ENCODE measurements at places on chromosomes 7 and 10. TPM values are rescaled to one million over a fixed set of nuclear protein-coding genes. Genes with fewer than 3 reads are reported as not detected.

The ZNF804B gene
- 0.66 TPM for total RNA-seq

The TMEM139 gene
- total RNA-seq: 7.9 TPM

The FFAR4 gene
- total RNA-seq: not detected

The WASHC2A gene
- 41.1 TPM for total RNA-seq

The ZFAND4 gene
- total RNA-seq: 20.2 TPM

The PTPN20 gene
- not detected for total RNA-seq

The PNLIPRP1 gene
- not detected for total RNA-seq

The LIPM gene
- total RNA-seq: not detected

The NUTM2E gene
- total RNA-seq: 0.78 TPM

DNA sequence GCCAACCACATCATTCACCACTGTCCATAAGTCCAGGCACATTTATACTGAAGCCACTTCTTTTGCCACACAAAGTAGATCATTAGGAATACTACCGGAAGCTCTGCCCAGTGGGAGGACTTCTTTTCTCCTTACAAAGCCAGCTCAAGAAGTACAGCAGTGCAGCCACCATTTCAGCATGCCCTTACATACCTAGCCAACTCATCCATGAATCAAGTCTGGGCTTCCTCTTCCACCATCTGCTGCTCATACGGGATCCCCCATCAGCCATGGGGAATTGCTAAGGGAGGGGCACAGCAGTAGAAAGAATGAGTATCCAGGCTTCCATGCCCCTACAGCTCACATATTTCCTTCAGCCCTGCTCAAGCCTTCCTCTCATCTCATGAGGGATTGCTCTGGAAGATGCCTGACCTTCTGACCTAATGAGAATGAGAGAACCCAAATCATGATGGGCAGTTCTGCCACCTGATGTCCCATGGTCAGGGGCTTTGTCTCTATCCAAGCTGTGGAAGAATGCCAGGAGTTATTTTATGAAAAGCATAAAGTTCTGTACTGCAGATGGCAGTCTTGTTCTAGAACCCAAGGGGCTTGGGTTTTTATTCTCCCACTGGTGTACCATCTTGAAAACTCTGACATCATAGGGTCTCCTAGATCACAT lies 39.5 kb downstream of the ACSM6 start:
- no peak for DNase-seq
- H3K4me3 ChIP-seq: no peak overlapping the region
- no peak overlapping the region for H3K27ac ChIP-seq
- H3K36me3 ChIP-seq: peaks cover 18% of the 10 kb centered on the region
- peaks cover 19% of the 10 kb centered on the region for H3K4me1 ChIP-seq

DNA sequence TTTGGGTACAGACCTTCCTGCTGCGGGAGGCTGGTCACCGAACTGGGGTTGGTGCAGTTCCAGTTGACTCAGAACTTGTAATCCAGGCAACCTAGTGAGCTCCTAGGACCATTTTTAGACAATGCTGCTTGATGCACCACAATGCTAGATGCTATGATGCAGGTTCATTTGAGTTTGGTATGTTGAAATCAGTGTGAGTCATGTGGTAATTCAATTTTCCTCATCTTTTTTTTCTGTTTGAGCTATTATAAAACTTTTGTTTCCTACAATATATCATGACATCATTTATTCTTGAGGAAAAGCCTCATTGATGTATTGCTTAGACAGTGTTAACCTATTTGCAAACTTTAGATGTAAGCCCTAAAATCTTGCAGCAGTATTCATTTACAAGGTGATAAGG lies 40.9 kb upstream of the MTPN start:
- no peaks in the 10 kb centered on the region for H3K36me3 ChIP-seq
- H3K27ac ChIP-seq: no peak overlapping the region
- H3K4me3 ChIP-seq: no peak overlapping the region
- H3K4me1 ChIP-seq: peaks cover 8% of the 10 kb centered on the region
- H3K27me3 ChIP-seq: no peaks in the 10 kb centered on the region
- no peak for DNase-seq

DNA sequence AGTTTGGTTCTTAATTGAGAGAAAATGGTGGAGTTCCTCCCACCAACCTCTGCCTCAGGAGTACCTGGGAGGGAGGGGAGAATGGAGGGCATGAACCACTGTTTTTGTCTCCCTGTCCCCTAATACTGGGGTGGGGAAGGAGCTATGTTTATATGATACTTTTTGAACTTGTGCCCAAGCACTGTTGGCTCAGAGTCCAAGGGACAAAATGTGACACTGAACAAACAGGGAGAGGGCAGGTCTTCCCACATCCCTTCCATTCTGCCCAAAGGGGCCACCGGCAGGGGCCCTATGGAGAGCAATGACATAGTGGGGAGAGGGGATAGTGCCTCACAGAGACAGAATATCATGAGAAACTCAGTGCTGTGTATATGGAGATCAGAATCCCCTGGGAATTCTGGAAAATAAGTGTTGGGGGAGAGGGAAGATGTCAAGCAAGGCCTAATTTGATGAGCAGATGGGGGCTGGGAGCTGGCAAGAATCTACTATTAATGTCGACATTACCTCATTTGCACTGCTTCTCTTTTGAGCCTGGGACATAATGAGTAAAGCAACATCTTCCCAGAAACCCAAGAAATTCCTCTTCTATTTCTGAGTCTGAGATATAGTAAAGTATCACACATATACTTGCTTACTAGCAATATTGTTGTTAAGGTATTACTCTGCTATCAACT lies 180.6 kb downstream of the CYP26A1 start:
- H3K4me3 ChIP-seq: no peak overlapping the region
- no peak for DNase-seq
- peaks cover 7% of the 10 kb centered on the region for H3K4me1 ChIP-seq
- no peaks in the 10 kb centered on the region for H3K27me3 ChIP-seq

DNA sequence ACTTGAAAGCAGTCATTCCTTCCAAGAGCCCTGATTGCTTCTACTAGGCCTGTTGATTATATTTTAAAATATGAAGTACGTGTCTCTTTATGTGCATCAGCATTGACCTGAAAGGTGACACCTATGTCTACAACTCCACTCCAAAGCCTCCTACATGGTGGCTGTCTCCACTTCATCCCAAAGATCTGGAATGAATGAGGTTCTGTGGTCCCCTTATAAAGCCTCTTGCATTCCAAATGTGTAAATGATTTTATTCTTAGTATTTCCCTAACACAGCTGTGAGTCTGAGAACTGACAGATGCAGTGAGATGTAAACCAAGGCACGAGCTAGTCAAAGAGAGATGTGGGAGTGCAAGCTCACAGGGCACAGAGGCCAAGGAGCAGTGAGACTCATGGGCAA lies 176.0 kb upstream of the SVIL start:
- H3K27ac ChIP-seq: peak overlapping the region; percentile 48
- peaks cover 14% of the 10 kb centered on the region for H3K27me3 ChIP-seq
- H3K4me1 ChIP-seq: peaks cover 39% of the 10 kb centered on the region
- no peaks in the 10 kb centered on the region for H3K36me3 ChIP-seq

DNA sequence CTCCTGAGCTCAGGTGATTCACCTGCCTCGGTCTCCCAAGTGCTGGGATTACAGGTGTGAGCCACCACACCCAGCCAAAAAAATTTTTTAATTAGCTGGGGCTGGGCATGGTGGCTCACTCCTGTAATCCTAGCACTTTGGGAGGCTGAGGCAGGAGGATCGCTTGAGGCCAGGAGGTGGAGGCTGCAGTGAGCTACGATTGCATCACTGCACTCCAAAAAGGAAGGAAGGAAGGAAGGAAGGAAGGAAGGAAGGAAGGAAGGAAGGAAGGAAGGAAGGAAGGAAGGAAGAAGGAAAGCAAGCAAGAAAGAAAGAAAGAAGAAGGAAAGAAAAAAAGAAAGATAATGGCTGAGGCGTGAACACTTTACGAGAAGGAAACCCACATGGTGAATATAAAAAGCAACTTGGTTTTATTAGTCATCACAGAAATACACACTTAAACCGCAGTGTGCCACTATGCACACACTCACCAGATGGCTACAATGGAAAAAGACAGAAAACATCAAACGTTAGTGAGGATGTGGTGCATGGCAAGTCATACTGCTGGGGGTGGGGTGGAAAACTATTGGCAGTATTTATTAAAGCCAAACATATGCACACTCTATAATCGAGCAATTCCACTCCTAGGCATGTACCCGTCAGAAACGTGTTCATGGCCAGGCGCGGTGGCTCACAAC lies 4.4 kb upstream of the CCL26 start:
- H3K4me3 ChIP-seq: no peak overlapping the region
- DNase-seq: no peak
- H3K27me3 ChIP-seq: peaks cover 23% of the 10 kb centered on the region
- H3K27ac ChIP-seq: no peak overlapping the region
- H3K36me3 ChIP-seq: no peaks in the 10 kb centered on the region

DNA sequence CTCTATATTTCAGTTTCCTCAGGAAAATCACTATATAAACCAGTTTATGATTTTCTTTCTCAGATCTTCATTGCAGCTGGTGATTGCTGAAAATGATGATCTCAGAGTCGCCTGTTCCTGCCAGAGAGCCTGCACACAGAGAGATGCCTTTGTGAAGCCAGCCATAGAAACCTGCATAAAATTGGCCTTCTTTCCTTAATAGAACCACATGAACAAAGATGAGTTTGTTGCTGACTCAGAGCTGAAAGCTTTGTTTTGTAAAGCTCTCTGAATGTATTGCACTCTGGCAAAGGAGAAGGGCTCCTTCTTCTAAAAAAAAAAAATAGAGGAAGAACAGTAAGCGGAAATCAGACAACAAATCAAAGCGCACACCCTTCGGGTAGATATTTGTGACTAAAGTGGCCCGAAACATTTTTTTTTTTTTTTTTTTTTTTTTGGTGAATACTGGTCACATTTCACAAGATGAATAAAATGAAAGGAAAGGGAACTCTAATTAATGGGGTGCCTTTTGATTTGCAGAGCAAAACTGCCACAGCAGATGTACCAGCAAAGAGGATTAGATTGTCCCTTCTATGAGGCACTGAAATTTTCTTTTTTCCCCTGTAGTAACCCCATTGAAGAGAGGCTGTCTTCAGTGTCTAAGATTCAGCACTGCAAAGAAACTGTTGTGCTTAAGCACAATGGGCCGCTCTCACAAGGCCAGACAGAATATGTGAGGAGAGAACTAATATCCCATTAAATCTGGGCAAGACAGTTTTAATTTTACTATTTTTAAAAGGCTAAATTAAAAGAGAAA lies 75.1 kb upstream of the PTPRZ1 start:
- H3K27me3 ChIP-seq: no peaks in the 10 kb centered on the region
- H3K27ac ChIP-seq: peak overlapping the region; percentile 69
- peaks cover 36% of the 10 kb centered on the region for H3K4me1 ChIP-seq

DNA sequence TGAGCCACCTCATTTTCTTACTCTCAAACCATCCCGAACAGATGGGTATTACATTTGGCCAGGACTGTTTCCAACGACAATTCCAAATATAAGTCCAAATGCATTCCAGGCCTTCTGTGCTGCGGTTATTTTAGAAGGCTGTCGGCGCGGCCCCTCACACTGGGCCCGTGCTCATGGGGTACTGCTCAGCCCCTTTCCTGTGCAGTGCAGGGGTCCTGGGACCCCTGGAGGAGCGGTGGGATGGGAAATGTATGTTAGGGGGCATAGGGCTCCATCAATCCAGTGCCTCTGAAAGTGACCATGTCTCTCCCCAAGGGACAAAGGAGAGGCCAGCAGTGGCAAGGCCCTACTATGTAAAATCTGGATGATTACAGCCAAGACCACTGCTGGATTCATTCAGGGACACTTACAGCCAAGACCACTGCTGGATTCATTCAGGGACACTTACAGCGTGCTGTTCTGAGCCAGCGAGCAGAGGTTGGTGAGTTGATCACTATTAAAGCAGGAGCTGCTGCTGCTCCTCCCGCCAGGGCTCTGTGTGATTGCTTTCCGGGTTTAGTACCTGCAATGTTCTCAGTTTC lies 66.3 kb downstream of the CHST15 start:
- H3K4me3 ChIP-seq: no peak overlapping the region
- DNase-seq: no peak
- H3K4me1 ChIP-seq: peaks cover 7% of the 10 kb centered on the region
- H3K27ac ChIP-seq: no peak overlapping the region
- H3K27me3 ChIP-seq: no peaks in the 10 kb centered on the region

- H3K27ac ChIP-seq: no peak overlapping the region
- H3K4me1 ChIP-seq: peaks cover 8% of the 10 kb centered on the region
- H3K36me3 ChIP-seq: peaks cover 5% of the 10 kb centered on the region
- no peak overlapping the region for H3K4me3 ChIP-seq
- DNase-seq: no peak
Observed at GRCh38 chr10:21675157-21675796, 141.2 kb downstream of the MLLT10 start.

DNA sequence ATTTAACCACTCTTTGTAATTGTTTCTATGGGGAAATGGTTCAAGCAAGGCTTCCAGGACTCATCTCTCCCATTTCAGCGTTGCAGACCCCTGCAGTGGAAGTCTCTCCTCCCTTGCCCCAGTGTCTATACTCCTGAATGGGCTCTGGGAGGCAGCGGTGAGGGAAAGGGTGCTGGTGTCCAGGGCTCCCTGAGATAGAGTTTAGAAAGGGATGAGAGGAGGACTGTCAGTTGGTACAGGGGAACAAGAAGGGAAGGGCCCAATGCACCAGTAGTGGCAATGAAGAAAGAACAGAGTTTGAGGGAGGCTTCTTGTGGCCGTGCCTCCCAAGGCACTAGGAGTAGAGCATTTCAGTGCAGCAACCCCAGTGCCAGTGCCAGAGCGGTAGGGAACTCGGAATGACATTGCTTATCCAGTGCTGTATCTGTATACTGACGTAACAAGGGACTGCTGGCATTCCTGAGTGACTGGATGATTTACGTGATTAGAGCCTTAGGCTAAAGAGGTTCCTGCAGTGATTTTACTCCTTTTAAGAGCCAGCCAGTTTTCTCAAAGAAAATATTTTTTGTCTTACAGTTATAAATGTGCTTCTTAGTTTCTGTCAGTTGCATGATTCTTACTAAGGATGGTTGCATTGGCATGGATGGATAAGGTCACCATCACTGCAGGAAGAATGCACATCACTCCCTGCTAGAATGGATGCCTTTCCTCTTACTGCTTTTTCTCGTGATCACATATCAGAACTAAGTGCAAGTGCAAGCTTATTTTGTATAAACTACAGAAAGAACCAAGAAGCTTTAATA lies 28.0 kb downstream of the PRPF18 start:
- DNase-seq: peak; percentile 33
- peaks cover 41% of the 10 kb centered on the region for H3K4me1 ChIP-seq
- peaks cover 33% of the 10 kb centered on the region for H3K36me3 ChIP-seq

DNA sequence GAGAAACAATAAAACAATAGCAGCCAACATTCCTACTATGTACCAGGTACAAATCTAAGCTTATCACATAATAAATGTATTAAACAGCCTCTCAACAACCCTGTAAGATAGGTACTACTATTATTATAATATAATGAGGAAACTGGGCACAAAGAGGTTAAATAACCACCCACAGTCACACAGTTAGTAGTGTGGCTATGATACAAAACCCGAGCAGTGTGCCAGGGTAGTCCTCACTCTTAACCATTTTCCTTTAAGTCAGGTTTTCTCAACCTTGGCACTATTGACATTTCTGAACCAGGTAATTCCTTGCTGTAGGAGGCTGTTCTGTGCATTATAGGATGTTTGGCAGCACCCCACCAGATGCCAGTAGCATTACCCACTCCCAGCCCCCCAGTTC lies 48.8 kb downstream of the DNAJC1 start:
- H3K4me3 ChIP-seq: no peak overlapping the region
- no peak overlapping the region for H3K27ac ChIP-seq
- no peak for DNase-seq
- no peaks in the 10 kb centered on the region for H3K27me3 ChIP-seq
- no peaks in the 10 kb centered on the region for H3K36me3 ChIP-seq
- peaks cover 2% of the 10 kb centered on the region for H3K4me1 ChIP-seq

GRCh38 chr10:74991435-74991834 lies 120.0 kb upstream of the SAMD8 start:
- peak overlapping the region; percentile 57 for H3K27ac ChIP-seq
- no peak for DNase-seq
- peaks cover 31% of the 10 kb centered on the region for H3K36me3 ChIP-seq
- H3K27me3 ChIP-seq: no peaks in the 10 kb centered on the region
- H3K4me1 ChIP-seq: peaks cover 46% of the 10 kb centered on the region
